ENCODE measurements at places on chromosomes 7 and 10. TPM values are rescaled to one million over a fixed set of nuclear protein-coding genes. Genes with fewer than 3 reads are reported as not detected.

CRHR2 gene
- total RNA-seq = not detected

COBL gene
- total RNA-seq = not detected

AMPH gene
- not detected for total RNA-seq

STK31 gene
- total RNA-seq = 0.15 TPM

ASIC3 gene
- 6.2 TPM for total RNA-seq

POR gene
- total RNA-seq = 38.9 TPM

GRCh38 chr7:1724118-1724910, 54.2 kb downstream of the ELFN1 start:
- DNase-seq = no peak

GRCh38 chr10:13062803-13063202, 37.2 kb upstream of the OPTN start:
- peak; percentile 73 for DNase-seq

DNA sequence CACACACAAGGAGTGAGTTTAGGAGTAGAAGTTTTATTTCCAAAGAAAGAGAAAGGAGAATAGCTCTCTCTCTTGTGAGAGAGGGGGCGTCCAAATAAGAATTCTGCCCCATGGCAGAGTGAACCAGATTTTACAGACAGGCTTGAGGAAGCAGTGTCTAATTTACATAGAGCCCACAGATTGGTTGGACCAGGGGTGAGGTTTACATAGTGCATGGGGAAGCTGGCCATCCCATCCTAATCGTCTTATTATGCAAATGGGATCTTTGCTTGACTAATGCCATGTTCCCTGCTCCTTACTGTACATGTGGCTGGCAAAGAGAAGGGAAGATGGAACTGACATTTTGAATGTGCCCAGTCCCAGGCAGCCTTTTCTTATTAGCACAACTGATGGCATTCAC, 60.0 kb upstream of the ACSM6 start:
- DNase-seq = peak; percentile 41

GRCh38 chr7:112018305-112019030, 187.7 kb downstream of the DOCK4 start:
- no peak for DNase-seq

GRCh38 chr7:114432061-114432460, 17.4 kb downstream of the FOXP2 start:
- no peak for DNase-seq

- DNase-seq = no peak
Measured at GRCh38 chr10:34539533-34540315, 275.4 kb downstream of the PARD3 start.
